Thoracic aorta endothelial cell (primary cell): ENCODE measurements at places on chromosomes 16 and 17. TPM values are rescaled to one million over a fixed set of nuclear protein-coding genes. Genes with fewer than 3 reads are reported as not detected.

EMP2 gene
- total RNA-seq, result 14.8 and 37.6 TPM in 2 replicates

CDH1 gene
- not detected in 2 replicates for total RNA-seq

RAB26 gene
- 0.36 and 0.66 TPM in 2 replicates for total RNA-seq

CTRB2 gene
- not detected in 2 replicates for total RNA-seq

PCGF2 gene
- 9.2 and 13.4 TPM in 2 replicates for total RNA-seq

PTX4 gene
- total RNA-seq, result not detected in 2 replicates

ASB16 gene
- not detected in 2 replicates for total RNA-seq

EXOC3L1 gene
- 3.3 and 4.0 TPM in 2 replicates for total RNA-seq

ZFHX3 gene
- 7.6 and 10.3 TPM in 2 replicates for total RNA-seq

SCN4A gene
- 0.07 and 0.13 TPM in 2 replicates for total RNA-seq

LITAFD gene
- total RNA-seq, result not detected in 2 replicates

RNF157 gene
- total RNA-seq, result 0.22 and 0.93 TPM in 2 replicates

TP53 gene
- total RNA-seq, result 84.7 and 89.0 TPM in 2 replicates

EME2 gene
- total RNA-seq, result 11.6 and 13.5 TPM in 2 replicates
